COR-L47 (cell line): ENCODE measurements at places on chromosomes 3 and 15.

GRCh38 chr15:88954431-88955277, 41.5 kb upstream of the MFGE8 start:
- no peak for DNase-seq

- DNase-seq: no peak
Measured at GRCh38 chr15:100725121-100726069, 123.0 kb downstream of the ASB7 start.

GRCh38 chr3:46029953-46030543, 2.8 kb upstream of the XCR1 start:
- DNase-seq: no peak

DNA sequence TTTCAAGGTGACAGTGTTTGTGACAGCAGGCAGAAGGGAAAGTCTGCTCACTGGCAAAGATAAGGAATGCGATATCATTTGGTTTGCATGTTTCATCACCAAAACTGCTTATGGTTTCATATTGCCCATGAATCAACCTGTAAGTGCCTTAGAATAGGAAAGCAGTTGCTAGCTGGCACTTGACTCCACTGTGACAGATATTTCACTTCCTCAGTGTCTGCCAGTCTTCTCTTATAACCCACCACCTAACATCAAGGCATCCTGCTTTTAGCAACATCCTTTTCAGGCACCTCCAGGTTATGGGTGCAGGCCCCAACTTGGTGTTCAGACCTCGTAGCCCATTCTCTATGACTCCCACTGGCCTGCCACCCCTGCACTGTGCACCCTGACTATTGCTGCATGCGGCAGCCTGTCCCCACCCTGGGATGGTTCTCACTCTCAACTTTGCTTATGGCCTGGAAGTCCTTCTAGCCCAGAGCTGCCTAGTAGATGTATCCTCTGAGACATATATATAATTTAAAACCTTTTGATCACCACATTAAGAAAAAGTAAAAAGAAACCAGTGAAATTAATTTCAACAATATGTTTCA, 154.4 kb upstream of the RARB start:
- no peak for DNase-seq

DNA sequence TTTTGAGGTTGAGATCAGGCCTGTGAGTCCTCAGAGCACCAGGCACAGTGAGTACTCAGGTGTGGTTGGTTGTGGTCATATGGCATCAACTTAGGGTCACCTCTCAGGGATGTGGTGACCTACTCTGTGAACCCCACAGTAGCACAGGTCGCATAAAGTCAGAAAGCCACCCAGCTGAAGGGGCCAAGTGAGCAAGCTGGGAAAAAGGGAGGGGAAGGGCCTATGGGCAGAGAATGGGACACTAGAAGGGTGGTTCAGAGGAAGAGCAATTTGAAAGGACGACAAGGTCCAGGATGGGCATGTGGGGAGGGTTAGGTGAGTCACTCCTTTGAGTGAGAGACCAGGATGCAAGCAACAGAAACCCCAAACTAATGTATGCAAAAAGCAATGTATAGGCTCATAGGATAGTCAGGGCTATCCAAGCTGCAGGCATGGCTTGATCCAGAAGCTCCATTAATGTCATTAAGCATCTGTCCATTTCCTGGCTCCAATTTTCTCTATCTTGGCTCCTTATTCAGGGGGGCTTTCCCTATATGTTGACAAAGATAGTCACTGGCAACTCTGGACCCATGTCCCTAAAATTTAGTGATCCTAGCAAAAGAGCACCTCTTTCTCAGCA, 33.5 kb downstream of the HMCES start:
- DNase-seq: no peak

DNA sequence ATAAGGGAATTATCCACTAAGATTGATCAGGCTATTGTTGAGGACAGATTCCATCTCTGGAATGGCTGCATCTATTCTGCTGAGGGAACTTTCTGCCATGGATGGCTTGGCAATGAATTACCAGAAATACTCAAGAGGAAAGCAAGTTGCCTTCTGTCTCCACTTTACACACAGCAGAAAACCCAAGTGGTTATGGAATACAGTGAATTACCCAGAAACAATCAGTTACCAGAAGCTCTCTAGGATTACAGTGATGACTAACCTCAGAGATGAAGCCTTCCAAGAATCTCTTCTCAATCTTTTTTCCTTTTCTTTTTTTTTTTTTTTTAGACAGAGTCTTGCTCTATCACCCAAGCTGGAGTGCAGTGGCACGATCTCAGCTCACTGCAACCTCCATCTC, 183.3 kb downstream of the WDR76 start:
- no peak for DNase-seq

DNA sequence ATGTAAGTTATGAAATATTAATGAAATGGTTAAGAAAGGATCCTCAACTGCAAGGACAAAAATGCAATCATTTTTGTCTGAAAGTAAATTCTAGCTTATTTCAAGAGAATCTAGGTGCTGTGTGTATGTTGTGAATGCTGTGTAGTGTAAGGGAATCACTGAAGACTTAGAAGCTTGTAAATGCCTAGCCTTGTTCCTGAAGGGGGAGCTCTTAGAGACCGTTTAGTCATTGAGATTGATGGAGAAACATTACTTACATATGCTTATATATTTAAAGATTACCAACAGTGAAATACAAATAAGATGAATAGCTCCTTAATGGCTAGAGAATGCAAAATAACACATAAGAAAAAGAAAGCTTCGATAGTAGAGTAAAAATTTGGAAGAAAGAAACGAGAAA, 67.9 kb downstream of the CNTN4 start:
- DNase-seq: peak; percentile 20

DNA sequence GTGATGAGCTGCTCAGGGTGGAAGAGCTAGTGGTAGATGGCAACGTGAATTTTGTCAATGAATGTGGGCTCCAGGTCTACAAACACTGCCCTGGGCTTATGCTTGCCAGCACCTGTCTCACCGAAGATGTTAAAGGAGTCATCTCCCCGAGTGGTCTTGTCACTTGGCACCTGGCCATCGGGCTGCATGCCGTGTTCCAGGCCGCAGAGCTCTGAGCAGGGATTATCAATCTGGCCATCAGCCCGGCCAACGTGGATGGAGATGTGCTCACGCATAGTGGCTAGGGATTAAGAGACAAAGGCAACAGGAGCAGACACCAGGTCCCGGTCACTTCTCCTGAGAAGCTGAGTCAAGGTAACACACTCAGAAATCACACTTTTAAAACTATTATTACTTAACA, 54.8 kb upstream of the ACTC1 start:
- peak; percentile 49 for DNase-seq

DNA sequence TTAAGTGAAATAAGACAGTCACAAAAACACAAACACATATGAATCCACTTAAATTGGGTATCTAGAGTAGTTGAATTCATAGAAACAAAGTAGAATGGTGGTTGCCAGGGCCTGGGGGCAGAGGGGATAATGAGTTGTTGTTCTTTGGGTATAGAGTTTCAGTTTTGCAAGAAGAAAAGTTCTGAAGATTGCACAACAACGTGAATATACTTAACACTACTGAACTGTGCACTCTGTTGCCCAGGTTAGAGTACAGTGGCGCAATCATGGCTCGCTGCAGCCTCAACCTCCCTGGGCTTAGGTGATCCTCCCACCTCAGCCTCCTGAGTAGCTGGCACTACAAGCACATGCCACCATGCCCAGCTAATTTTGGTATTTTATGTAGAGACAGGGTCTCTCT, 14.9 kb downstream of the GRAMD2A start:
- no peak for DNase-seq
